AG08395 (cell line): ENCODE measurements at places on chromosomes 7 and 10.

DNA sequence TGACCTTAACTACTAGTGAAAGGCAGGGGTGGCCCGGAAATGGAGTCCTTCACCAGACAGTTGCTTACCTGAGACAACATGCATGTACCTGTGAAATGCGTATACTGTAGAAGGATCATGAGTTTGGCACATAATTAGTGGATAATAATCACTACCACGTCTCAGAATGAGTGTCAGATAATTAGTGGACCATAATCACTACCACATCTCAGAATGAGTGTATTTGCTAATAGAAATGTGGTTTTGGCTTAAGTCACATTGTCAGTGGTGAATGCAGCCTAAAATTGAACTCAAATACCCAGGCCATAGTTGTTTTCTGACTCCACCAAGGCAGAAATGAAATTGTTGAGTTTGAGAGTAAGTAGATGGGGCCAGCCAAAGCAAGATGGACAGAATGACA lies 468.3 kb upstream of the GALNT17 start:
- no peak for DNase-seq

DNA sequence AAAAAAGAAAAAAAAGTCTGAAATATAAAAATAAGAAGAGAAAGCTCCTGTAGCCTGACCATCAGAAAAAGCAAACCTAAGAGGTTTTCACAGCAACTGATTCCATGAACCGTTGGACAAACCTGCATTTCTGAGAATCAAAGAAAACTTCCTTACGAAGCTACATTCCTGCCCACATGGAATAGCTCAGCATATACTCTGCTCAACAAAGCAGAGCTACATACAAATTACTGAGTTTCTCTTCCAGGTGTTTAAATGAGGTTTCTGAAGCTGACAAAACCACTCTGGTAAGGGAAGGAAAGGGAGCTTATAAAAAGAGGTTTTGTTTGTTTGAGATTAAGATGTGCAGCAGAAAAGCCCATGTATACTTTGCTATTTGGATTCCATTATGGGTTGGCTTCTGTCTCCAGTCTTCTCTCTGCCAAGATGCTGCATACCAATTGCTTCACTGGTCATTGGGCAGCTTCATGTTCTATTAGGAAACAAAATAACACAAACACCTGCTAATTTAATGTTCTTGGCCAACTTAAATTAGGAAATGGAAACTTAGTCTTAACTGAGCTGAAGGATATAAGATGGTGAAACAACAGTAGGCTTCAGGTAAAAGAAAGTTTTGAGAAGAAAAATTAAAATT lies 314.1 kb downstream of the LRRTM3 start:
- DNase-seq, result no peak

GRCh38 chr10:57015595-57016318 lies 654.7 kb upstream of the ZWINT start:
- DNase-seq, result no peak

- peak; percentile 17 for DNase-seq
Observed at GRCh38 chr7:868189-868486, 8.2 kb upstream of the GET4 start.

- DNase-seq, result no peak
Observed at GRCh38 chr7:153099235-153099634, 339.7 kb downstream of the ACTR3B start.

GRCh38 chr10:89236226-89236797 lies 15.3 kb downstream of the LIPA start:
- DNase-seq, result peak; percentile 38

DNA sequence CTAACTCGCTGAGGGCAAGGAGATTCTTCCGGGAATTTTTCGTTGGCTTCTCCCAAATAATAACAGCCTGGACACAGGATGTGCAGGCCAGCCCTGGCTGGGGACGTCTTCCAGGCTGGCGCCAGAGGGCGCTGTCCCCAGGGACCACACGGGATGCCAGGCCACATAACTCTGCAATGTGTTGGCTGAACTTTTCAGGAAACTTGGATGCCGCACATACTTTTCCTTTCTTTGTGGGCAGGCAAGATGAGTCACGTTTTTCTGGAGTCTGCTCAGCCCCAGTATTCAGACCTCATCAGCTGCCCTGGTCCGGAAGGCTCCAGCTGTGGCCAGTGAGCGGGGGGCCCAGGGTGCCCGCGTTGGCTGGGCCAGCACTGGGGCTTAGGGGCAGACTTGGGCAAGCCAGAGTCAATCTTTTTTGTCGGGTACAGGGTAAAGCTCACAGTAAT lies 122.7 kb downstream of the PRKAG2 start:
- DNase-seq, result peak; percentile 98

DNA sequence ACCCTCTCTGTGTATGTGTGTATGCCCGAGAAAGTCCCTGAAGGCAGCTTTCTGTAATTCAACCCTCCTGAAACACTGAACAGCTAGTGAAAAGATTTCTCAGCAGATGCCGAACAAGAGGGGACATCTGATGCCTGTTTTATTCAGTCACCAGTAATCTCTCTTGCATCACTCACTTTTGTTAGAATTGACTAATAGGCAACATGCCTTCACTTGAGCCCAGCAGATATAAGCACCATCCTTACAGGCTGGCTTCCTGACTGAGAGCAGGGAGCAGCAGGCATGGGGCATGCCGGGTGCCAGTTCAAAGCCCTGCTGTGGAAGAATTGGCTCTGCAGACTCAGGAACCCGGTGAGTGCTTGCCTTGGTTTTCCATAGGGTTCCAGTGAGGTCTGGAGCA lies at the start of gene ABCA13:
Gene ABCA13, plus strand, starts transcription at position 257 of the 400 bp plus-strand sequence. Its CDS starts 26 bp downstream, at position 283.
- peak; percentile 20 for DNase-seq

GRCh38 chr7:63073736-63074135 lies 924.9 kb upstream of the ZNF722 start:
- no peak for DNase-seq

- DNase-seq, result no peak
Observed at GRCh38 chr10:101123815-101124617, 7.1 kb upstream of the TLX1 start.

- no peak for DNase-seq
Observed at GRCh38 chr7:9391984-9392383, 958.6 kb downstream of the NXPH1 start.
